Bronchial epithelial cell (primary cell): ENCODE measurements at places on chromosomes 16 and 17. TPM values are rescaled to one million over a fixed set of nuclear protein-coding genes. Genes with fewer than 3 reads are reported as not detected.
A peak's percentile ranks its signal among the peaks of the same experiment; 100 is the strongest.

DNA sequence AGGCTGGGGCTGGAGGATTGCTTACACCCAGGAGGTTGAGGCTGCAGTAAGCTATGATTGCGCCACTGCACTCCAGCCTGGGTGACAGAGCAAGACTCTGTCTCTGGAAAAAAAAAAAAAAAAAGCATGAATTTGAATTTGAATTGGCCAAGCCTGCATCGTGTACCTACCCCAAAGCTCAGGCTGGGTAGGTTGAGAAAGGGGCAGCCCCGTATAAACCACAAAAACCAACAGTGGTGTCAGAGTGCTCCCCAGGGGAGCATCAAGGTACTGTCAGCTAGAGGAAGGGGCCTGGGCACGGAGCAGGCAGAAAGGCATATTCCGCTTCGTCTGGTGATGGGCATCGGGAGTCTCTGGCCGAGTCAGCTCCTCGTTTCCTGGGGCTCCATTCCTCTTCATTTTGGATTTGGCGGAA is 40.9 kb downstream of the RAP1GAP2 start:
- DNase-seq, result no peak

- DNase-seq, result no peak
These were observed 11.0 kb upstream of the SEC14L1 start for GRCh38 chr17:77129568-77130301.

- DNase-seq, result no peak
These were observed 1.9 kb upstream of the ECI1 start for GRCh38 chr16:2253293-2253692.

GRCh38 chr16:77302674-77303073 is 103.5 kb downstream of the SYCE1L start:
- no peak for DNase-seq

GRCh38 chr17:43599835-43600234 is 53.7 kb upstream of the ETV4 start:
- peak; percentile 82 for DNase-seq

DNA sequence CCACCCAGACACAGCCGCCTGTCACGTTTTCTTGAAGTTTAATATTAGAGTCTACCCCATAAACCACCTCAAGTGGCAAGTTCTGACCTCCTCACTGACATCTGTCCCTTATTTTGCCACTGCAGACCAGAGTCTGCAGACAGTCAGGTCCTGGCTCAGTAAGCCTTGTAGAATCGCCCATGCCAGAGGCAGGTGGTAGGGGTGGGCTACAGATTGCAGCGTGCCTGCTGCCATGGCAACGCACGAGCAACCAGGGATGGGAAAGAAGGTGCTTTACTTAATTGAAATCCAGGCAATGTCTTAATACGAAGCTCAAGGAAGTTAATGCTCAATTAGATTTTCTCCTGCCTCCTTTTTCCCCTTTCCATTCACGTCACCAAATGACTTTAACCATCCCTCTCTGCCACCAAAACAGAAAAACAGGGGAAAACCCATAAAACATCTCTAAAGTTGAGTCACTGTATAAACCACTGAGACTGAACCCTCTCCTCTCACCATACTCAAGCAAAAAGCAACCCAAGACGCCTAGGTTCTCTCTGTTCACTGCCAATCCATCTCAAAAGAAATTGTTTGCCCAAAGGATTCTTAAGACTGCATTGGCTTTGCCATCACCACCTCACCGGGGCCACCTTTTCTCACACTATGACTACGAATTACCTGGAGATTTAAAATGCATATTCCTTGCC is 228.8 kb downstream of the SLC39A11 start:
- DNase-seq, result no peak

GRCh38 chr16:73028263-73028662 is 19.7 kb downstream of the ZFHX3 start:
- DNase-seq, result no peak

DNA sequence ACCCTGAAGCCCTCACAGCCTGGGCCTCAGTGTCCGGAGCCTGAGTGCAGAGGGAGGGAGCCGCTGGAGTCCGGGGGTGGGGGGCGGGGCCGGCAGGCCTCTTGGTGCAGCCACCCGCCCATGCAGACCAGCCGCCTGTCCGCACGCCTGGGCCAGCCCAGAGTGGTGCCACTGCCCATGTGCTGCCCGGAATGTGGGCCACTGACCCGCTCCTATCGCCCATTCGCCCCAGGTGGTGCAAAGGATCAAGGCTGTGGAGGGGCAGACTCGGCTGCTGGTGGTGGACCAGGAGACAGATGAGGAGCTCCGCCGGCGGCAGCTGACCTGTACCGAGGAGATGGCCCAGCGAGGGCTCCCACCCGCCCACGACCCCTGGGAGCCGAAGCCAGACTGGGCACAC is 2.6 kb downstream of the NHERF2 start:
- no peak for DNase-seq

Gene PTX4
- under 0.01 TPM in 1 of 2 replicates, not detected in the other for total RNA-seq

DNA sequence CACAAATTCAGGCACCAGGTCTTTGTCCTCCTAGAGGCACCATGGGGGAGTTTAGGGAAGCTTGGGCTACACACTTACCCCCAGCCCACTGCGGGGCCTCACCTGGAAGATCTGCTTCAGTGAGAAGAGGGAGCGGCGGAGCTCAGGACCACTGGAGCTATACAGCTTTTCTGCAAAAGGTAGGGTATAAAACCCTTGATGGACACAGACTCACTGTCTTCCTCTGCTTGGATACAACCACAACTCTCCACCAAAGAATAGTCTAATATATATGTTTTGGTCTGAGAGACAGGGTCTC is 9.1 kb downstream of the FHOD1 start:
- no peak for DNase-seq

DNA sequence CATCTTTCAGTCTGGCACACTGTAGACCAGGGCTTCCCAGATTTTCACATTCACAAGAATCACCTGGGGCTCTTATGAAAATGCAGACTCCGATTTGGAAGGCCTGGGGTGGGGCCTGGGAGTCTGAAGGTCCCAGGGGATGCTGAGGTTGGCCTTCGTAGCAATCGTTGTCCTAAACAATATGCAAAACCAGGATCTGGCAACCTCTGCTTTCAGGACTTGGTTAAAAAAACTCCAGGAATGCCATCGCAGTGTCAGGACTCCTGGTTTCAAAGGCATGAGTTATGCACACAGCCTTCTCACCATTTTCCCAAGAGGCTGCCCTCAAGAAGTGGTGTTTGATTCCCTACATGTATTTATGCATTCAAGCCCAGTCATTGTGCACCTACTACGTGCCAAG is 6.7 kb downstream of the CLEC19A start:
- DNase-seq, result no peak

GRCh38 chr17:71192848-71193247 is 928.0 kb upstream of the SOX9 start:
- no peak for DNase-seq

Gene HSD17B1
- 7.4 and 22.8 TPM in 2 replicates for total RNA-seq

- DNase-seq, result no peak
These were observed 42.5 kb downstream of the ST3GAL2 start for GRCh38 chr16:70396246-70396904.

DNA sequence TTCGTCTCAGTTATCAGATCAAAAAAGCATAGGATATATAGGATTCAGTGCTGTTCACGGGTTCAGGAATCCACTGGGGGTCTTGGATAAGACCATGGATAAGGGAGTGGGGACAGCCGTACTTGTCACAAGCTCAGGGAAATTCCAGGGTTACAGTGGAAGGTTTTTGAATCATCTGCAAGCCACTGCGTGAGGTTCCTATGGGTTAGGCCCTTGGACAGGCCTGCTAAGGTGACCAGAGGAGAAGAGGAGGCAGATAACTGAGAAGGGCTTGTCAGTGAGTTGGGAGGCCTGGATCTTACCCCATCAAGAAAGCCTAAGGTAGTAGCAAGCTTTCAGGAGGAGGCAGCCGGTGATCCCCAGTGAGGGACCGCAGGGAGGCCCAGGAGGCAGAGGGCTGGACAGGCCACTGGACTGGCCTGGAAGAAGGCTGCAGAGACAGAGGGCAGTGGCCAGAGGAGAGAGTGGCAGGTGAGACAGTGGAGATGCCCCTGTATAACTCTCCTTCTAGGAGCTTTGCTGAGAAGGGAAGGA is 27.3 kb downstream of the NGFR start:
- DNase-seq, result no peak

GRCh38 chr17:80477647-80478478 is 1.5 kb upstream of the NPTX1 start:
- DNase-seq, result no peak

DNA sequence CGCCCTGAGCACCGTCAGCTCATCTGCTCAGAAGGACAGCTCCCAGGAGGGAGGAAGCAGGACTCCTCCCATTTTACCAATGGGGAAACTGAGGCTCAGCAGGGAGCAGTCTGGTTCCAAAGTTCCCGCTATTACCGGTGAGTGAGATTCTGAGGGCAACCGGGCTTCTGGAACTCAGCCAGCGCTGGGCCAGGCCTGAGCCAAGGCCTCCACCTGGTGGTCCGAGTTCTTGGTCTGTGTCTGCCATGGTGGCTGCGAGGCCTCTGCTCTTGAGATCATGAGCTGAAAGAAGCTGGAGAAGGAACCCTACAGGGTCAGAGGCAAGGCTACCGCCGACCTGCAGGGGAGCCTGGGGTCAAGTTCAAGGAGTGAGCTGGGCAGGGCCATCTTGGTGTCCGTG is 110.8 kb upstream of the GSE1 start:
- DNase-seq, result no peak

DNA sequence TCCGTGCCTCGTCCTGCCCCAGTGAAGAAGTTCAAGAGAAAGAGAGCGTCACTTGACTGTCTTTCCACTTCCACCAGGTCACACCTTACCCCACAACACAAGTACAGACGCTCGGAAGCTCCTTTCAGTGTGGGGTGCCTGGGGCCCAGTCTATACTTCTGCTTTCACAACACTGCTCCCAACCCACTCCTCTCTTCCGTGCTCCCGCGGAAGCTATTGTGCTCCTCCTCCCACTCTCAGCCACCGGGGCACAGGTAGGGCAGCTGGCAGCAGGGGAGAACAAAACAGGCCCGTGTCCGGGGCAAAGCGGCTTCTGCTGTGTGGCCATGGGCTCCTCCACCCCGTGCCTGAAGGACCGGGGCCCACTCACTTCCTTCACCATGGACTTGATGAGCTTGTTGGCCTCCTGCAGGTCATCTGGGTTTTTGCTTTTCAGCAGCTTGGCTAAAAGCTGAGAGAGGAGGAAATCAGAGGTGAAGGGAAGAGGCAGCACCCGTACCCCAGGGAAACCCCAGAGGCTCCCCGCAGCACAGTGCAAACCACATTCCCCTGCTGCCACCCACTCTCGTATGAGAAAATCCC is 18.9 kb downstream of the GGA3 start:
- DNase-seq, result no peak

DNA sequence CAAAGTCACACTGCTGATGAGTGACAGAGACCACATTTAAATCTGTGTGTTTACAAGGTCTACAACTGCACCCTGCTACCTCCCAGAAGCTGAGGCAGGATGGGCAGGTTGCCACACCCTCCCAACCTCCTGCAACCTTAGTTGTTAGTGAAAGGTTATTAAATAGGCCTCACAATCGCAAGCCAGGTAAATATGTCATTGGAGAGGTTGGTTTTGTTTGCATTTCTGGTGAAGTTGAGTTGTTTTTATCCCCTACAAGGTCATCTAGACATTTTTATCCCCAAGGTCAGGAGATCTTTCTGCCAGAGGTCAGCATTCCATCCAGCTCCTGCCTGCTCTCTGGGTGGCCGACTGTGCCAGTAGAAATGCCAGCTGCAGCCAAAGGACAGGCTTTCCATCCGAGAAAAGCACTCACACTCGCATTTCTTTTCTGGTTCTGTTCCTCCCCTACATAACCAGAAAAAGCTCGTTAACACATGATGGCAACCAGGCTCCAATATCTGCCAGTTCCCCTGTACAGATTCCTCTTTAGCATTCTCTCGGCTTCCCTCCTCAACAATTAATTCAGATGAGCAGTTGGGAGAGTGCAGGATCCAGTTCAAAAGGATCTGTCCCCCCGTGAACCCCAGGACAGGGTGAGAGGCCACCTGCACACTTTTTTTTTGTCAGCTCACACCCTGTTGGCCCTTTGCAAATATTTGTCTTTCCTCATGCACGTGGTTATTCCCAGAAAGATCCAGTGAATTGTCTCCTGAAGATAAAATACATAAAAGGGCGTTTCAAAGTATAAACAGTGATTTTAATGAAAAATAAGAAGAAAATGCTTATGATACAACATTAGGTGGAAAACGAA is 562.8 kb downstream of the MAF start:
- no peak for DNase-seq

DNA sequence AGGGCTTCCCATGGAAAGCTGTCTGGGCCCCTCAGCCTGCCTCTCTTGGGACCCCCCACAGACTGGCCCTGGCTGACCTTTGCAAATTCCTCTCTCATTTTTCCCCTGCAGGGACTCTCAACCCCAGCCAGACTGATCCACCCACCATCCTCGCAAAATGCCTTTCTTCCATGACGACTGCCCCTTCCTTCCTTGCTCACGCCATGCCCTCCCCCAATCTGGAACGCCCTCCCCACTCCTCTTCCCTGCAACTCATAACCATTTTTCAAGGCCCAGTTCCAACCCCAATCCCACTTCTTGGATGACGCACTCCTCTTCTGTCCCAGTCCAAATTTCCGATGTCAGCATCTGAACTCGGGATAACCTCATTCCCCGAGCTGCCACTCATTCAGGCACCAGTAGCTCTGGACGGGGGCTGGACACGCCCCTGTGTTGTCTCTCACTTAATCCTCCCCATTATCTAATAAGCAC is 1.3 kb upstream of the DNAI2 start:
- no peak for DNase-seq

Gene SULT1A1
- 5.0 and 6.3 TPM in 2 replicates for total RNA-seq

GRCh38 chr16:4601036-4601863 is 13.4 kb downstream of the UBALD1 start:
- DNase-seq, result peak; percentile 25

Gene TNK1
- 7.4 and 11.8 TPM in 2 replicates for total RNA-seq

- peak; percentile 77 for DNase-seq
These were observed 204.9 kb downstream of the PRKCA start for GRCh38 chr17:66507103-66507923.

Gene DOC2B
- 0.26 and 2.7 TPM in 2 replicates for total RNA-seq
